Regular cardiac myocyte (primary cell): ENCODE measurements at places on chromosomes 5 and 9. TPM values are rescaled to one million over a fixed set of nuclear protein-coding genes. Genes with fewer than 3 reads are reported as not detected.

CA9 gene
- total RNA-seq: 0.38 and 2.8 TPM in 2 replicates

NEUROG1 gene
- not detected in 2 replicates for total RNA-seq

FAM81B gene
- not detected in 2 replicates for total RNA-seq

PRR16 gene
- total RNA-seq: 5.9 and 8.6 TPM in 2 replicates

RNF180 gene
- total RNA-seq: 4.0 and 8.7 TPM in 2 replicates

PHF24 gene
- total RNA-seq: 0.28 TPM in 1 of 2 replicates, not detected in the other

NOTCH1 gene
- 12.1 and 24.5 TPM in 2 replicates for total RNA-seq

EPB41L4A gene
- 1.5 and 4.2 TPM in 2 replicates for total RNA-seq

PTPRD gene
- total RNA-seq: 2.3 and 9.8 TPM in 2 replicates

TAF11L5 gene
- not detected in 2 replicates for total RNA-seq

UTP15 gene
- total RNA-seq: 22.0 and 25.7 TPM in 2 replicates

PCDHGC5 gene
- total RNA-seq: 1.7 and 2.0 TPM in 2 replicates

LECT2 gene
- not detected in 2 replicates for total RNA-seq

LCNL1 gene
- total RNA-seq: 0.85 TPM in 1 of 2 replicates, not detected in the other

BNC2 gene
- total RNA-seq: 13.0 and 18.9 TPM in 2 replicates

OMD gene
- not detected in 2 replicates for total RNA-seq

SLC1A1 gene
- 117 and 148 TPM in 2 replicates for total RNA-seq

CPEB4 gene
- total RNA-seq: 23.0 and 23.7 TPM in 2 replicates

LRRC8A gene
- 30.2 and 63.1 TPM in 2 replicates for total RNA-seq

ZNF474 gene
- total RNA-seq: 0.28 TPM in 1 of 2 replicates, not detected in the other

CTNND2 gene
- total RNA-seq: not detected in 2 replicates

MRRF gene
- 33.3 and 34.3 TPM in 2 replicates for total RNA-seq

SLC46A2 gene
- not detected in 2 replicates for total RNA-seq

UBAP1 gene
- total RNA-seq: 27.9 and 31.8 TPM in 2 replicates

HIGD2A gene
- 16.7 and 21.7 TPM in 2 replicates for total RNA-seq

GLDC gene
- 0.85 and 4.8 TPM in 2 replicates for total RNA-seq

GFPT2 gene
- total RNA-seq: 47.6 and 105 TPM in 2 replicates

TAF11L10 gene
- not detected in 2 replicates for total RNA-seq

CRHBP gene
- total RNA-seq: 9.2 and 200 TPM in 2 replicates

CANX gene
- total RNA-seq: 957 and 1,184 TPM in 2 replicates

PCDHGA12 gene
- 6.7 and 14.7 TPM in 2 replicates for total RNA-seq

F2RL1 gene
- total RNA-seq: 24.3 and 64.8 TPM in 2 replicates

CFAP77 gene
- not detected in 2 replicates for total RNA-seq

ENTPD2 gene
- not detected in 2 replicates for total RNA-seq

SPATA31A3 gene
- not detected in 2 replicates for total RNA-seq

PPP6C gene
- 12.7 and 13.0 TPM in 2 replicates for total RNA-seq

DBH gene
- total RNA-seq: not detected in 2 replicates

CCNG1 gene
- total RNA-seq: 207 and 481 TPM in 2 replicates

LPCAT1 gene
- 53.3 and 82.4 TPM in 2 replicates for total RNA-seq

SOX30 gene
- under 0.01 TPM in 1 of 2 replicates, not detected in the other for total RNA-seq

CCL19 gene
- not detected in 2 replicates for total RNA-seq

SCGB3A1 gene
- total RNA-seq: not detected in 2 replicates

GABRA6 gene
- total RNA-seq: not detected in 2 replicates

RASEF gene
- total RNA-seq: under 0.01 and 0.28 TPM in 2 replicates

KCNN2 gene
- total RNA-seq: not detected in 2 replicates

ANKRD31 gene
- 0.19 and 0.28 TPM in 2 replicates for total RNA-seq

RNF183 gene
- not detected in 2 replicates for total RNA-seq

UNC5A gene
- total RNA-seq: under 0.01 TPM in 1 of 2 replicates, not detected in the other

SVEP1 gene
- total RNA-seq: 14.4 and 90.8 TPM in 2 replicates

TMEM232 gene
- total RNA-seq: 1.3 and 4.8 TPM in 2 replicates

WDR38 gene
- total RNA-seq: not detected in 2 replicates

HAPLN1 gene
- 11.1 and 38.9 TPM in 2 replicates for total RNA-seq

CCDC192 gene
- not detected in 2 replicates for total RNA-seq

GLIPR2 gene
- 31.3 and 41.4 TPM in 2 replicates for total RNA-seq

PGM5 gene
- 8.8 and 33.5 TPM in 2 replicates for total RNA-seq

SELENOP gene
- 4.8 and 37.2 TPM in 2 replicates for total RNA-seq

PROB1 gene
- total RNA-seq: 1.1 and 1.2 TPM in 2 replicates

JADE2 gene
- 22.6 and 28.8 TPM in 2 replicates for total RNA-seq

CEL gene
- under 0.01 and 0.28 TPM in 2 replicates for total RNA-seq

SLC6A18 gene
- not detected in 2 replicates for total RNA-seq
